Activated T-helper 17 cell treated with anti-CD3 and anti-CD28 coated beads, Interleukin-2, amount 50 U/mL, for 72 hours (primary cell): ENCODE measurements at places on chromosomes 7 and 10. TPM values are rescaled to one million over a fixed set of nuclear protein-coding genes. Genes with fewer than 3 reads are reported as not detected.

GRCh38 chr10:86193841-86194240 lies 172.8 kb downstream of the GRID1 start:
- no peak for ATAC-seq

DNA sequence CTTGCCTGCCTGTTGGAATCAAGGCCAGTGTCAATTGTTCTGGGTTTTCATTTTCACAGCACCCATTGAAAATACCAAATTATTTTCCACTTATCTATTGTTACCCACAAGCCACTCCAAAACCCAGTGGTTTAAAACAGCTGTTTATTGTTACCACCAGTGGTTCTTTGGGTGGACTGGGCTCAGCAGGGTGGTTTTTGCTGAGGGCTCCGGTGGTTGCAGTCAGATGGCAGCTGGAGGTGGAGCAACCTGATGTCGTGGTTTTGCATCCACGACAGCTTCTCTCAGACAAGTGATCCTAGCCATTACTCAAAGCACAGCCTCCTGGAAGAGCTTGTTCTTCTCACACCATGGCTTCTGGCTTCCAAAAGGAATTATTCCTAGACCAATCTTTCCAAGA lies 235.1 kb upstream of the ADARB2 start:
- no peak for ATAC-seq

DNA sequence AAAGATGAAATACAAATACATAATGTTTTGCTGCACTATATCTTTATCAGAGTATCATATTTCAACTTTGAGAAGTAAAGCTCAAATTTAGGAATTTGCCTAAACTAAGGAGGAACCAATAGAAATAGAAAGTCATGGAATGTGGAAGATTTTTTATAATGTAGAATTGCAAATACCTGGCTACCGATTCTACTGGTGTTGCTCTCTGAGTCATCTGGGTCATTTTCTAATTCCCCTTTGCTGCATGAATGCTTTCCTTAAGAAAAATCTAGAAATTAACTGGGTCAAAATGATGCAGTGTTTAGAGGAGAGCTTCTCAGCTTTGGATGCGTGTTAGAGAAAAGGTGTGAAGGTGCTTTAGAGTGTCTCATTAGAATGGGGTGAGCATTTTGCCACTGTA lies 568.9 kb upstream of the ANKRD30A start:
- ATAC-seq: no peak

DNA sequence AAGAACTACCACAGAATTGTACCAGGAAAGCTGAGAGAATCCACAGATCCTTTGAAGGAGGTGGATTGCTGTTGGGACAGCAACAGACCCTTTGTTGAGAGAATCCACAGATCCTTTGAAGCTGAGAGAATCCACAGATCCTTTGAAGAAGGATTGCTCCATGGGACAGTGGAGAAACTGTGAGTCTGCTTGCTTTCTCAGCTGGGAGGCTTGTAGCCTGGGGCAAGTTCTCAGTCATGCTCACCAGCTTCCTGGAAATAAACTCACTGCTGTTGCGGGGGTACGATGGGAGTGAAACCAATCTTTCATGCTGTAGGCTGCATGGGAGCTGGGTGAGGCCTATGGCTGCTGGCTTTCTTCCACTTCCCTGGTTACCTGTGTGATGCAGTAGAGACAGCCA lies 106.3 kb downstream of the C7orf25 start:
- ATAC-seq: no peak

GRCh38 chr10:20993830-20994527 lies 96.9 kb upstream of the NEBL start:
- ATAC-seq: no peak

- no peak for ATAC-seq
Measured at GRCh38 chr7:144378651-144379050, 23.4 kb downstream of the ARHGEF5 start.

- peak; percentile 89 for ATAC-seq
Measured at GRCh38 chr10:24947304-24948097, 4.9 kb downstream of the PRTFDC1 start.

GRCh38 chr10:122280156-122280555 lies 9.1 kb downstream of the BTBD16 start:
- no peak for ATAC-seq

DNA sequence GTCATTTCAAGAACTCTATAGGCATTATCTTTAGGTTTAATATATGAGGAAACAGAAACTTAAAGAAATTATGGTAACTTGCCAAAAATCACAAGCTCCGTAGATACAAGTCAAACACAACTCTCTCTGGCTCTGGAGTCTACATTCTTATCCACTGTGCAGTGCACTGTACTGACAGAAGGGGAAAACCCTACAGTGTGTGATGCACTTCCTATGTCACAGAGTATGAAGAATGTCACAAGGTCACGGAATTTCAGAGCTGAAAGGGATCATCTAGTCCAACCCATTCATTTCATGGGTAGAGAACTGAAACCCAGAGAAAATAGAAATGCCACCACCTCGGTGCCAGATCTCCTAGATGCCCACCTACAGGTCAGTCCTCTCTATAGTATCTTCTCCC lies 86.1 kb downstream of the LRRTM3 start:
- ATAC-seq: peak; percentile 35

- ATAC-seq: no peak
Measured at GRCh38 chr7:135320268-135320667, 86.6 kb downstream of the STRA8 start.

- ATAC-seq: no peak
Measured at GRCh38 chr7:64905133-64905532, 2.1 kb downstream of the ZNF273 start.

GRCh38 chr7:125122173-125122572 lies 192.5 kb upstream of the POT1 start:
- no peak for ATAC-seq

GRCh38 chr7:121450631-121451198 lies 54.6 kb upstream of the FAM3C start:
- no peak for ATAC-seq

GRCh38 chr10:47151920-47152319 lies 148.1 kb upstream of the GDF10 start:
- ATAC-seq: no peak

DNA sequence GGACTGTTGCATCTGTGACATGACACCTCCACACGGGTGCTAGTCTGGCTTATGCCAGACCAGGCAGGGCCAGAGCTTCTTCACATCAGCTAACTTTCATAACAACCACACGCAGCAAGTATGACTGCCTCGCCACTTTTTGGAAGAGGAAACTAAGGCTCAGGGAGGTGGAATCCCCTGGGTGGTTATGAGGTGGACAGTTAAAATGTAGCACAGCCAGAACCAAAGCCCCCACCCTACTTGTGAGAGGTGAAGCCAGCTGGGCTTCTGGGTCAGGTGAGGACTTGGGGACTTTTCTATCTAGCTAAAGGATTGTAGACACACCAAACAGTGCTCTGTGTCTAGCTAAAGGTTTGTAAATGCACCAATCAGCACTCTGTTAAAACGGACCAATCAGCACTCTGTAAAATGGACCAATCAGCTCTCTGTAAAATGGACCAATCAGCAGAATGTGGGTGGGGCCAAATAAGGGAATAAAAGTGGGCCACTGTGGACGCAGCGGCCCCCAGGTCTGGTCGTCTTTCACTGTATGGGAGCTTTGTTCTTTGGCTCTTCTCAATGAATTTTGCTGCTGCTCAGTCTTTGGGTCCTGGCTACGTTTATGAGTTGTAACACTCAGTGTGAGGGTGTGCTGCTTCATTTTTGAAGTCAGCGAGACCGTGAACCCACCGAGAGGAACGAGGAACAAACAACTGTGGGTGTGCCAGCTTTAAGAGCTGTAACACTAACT lies 171.0 kb downstream of the PTPN20 start:
- no peak for ATAC-seq

DNA sequence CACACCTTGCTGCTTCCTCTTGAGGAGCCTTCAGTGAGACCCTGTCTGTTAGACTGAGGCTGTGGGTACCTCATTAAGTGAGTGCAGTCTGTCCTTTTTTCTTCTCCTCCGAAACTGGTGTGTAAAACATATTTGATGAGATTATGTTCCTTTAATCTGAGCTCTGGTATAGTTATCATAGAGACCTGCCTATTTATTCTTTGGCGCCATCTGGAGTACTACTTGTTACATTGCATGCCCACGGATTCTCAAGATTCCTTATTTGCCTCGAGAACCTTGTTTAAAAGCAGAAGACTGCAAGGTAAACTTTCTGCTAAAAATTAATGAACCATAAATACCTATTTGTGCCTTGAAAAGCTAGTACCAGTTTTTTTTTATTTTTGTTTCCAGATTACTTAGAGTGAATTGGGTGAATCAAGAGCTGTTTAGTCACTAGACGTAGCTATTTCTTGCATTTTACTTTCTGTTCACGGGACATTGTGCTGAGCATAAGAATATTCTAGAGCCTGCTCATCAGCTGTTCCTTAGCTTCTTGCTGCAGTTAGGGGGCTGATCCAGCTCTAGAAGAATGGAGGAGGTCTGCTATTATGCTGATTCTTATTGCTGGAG lies 16.9 kb upstream of the STMP1 start:
- no peak for ATAC-seq

DNA sequence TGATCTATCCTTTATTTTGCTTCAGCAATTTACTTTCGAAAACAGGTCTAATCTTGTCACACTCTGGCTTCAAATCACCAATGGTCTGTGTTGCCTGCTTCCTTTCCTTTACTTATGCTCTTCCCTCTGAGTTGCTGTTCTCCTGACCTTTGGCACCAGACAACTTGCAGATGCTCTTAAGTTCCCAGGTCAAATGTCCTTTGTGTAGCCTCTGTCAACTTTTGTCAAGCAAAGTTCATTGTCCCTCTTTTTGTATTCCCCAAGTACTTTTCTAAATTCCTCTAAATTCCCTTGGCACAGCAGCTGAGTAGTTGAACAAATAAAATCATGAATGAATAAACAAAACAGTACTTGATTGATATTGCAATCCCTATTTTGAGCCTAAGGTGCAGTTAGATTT lies 289.4 kb downstream of the BICC1 start:
- no peak for ATAC-seq

- no peak for ATAC-seq
Measured at GRCh38 chr10:16854623-16855022, 37.4 kb upstream of the RSU1 start.

DNA sequence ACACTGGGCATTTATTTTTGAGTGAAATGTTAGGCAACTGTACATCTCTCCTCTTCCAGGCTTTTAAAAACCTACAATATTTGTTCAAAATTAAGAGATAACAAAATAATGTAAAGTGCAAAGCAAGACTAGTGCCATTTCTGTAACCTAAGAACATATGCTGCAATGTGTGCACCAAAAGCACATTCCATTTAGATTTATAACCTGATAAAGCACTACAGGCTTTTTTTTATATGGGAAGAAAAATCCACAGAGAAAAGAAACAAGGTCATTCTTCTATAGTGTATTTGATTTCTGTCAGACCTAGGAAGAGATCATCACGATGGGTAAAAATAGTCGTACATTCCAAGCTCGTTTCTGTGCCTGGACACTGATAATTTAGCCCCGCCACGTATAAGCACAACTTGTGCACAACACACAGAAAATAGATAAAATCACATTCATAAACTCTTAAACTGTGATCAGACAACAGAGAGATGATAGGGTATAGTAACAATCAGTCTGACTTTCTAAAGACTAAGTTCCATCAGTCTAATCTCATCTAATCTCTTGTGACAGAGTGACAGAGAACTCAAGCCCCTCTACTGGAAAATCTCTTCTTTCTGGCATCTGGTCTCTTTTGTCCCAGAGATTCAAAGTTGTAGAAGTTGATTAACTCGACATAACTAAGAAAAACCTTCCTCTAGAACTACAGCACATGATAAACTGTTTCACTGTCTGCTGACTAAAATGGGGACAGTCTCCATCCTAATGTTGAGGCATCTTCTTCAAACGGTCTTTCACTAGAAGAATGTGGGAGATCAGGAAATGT lies 6.7 kb downstream of the LAMB1 start:
- ATAC-seq: no peak

- peak; percentile 31 for ATAC-seq
Measured at GRCh38 chr7:45028138-45028919, 28.3 kb downstream of the CCM2 start.

DNA sequence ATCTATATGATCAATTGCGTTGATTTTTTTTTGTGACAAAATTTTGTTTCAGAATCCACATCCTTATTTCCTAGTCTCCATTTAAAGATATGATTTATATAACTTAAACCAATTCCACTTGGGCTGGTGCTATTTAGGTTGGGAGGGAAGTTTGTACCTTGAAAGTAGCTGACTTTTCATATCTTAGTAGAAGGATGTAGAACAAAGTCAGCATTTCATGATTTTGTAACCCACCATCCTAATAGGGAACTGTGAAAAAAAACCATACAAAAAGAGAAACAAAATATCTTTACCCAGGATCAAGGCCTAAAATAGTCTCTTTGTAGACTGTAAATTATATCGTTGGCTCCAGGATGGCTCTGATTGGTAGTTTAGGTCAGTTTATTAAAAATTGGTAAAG lies 8.3 kb downstream of the HECTD2 start:
- no peak for ATAC-seq

DNA sequence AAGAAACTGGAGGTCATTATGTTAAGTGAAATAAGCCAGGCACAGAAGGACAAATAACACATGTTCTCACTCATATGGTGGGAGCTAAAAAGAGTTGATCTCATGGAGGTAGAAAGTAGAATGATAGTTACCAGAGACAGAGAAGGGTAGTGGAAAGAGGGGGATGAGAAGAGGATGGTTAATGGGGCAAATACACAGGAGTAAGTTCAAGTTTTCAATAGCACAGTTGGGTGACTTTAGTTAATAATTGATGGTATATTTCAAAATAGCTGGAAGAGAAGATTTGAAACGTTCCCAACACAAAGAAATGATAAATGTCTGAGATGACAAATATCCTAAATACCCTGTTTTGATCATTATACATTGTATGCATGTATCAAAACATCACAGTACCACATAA lies 261.8 kb downstream of the THSD7A start:
- no peak for ATAC-seq

- peak; percentile 82 for ATAC-seq
Measured at GRCh38 chr7:157404845-157405481, 68.2 kb downstream of the DNAJB6 start.

DNA sequence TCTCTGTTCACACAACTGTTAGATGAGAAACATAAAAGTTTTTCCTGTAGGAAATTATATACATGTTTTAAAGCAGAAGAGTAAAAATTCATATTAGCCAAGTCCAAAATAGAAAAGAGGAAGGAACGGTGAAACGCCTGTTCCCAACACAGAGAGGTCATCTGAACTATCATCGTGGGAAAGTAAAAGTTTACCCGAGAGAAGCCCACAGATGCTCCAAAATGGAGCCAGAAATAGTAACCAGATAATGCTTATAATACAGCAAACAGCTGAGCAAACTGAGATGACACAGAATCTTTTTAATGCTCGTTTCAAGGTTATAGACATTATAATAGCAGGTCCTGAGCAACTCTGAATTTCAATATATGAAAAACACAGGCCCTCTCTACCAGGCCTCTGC lies 24.5 kb downstream of the FRMD4A start:
- no peak for ATAC-seq

- ATAC-seq: no peak
Measured at GRCh38 chr7:52498366-52498765, 537.1 kb upstream of the POM121L12 start.

Gene HUS1
- total RNA-seq: 50.0 TPM

Gene CYP26A1
- not detected for total RNA-seq

Gene TSPAN12
- total RNA-seq: not detected

Gene FBXO24
- 1.5 TPM for total RNA-seq

Gene ZNF485
- 4.3 TPM for total RNA-seq

Gene TMEM229A
- not detected for total RNA-seq

Gene CYP26C1
- not detected for total RNA-seq

Gene PIP
- not detected for total RNA-seq
